ENCODE measurements at places on chromosomes 5 and 9.

- no peak for DNase-seq
These were observed 2.7 kb downstream of the GPX3 start for GRCh38 chr5:151023047-151023615.

DNA sequence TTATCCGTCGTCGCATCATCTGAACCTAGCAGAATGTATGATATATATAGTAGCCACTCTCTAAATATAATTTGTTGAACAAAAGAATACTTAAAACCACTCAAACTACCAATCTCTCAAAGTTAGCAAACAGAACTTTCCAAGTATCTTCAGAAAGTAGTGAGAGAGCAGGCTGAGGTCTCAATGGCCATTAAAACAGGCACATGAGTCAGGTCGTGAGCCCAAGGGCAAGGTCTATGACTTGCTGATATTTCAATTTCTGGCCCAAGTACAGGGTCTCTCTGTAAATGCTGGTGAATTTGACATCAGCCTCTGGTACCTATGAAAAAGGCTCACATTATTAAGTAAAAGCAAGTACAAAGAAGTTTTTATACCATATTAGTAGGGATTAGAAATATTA, 95.1 kb downstream of the GPR21 start:
- DNase-seq = no peak

DNA sequence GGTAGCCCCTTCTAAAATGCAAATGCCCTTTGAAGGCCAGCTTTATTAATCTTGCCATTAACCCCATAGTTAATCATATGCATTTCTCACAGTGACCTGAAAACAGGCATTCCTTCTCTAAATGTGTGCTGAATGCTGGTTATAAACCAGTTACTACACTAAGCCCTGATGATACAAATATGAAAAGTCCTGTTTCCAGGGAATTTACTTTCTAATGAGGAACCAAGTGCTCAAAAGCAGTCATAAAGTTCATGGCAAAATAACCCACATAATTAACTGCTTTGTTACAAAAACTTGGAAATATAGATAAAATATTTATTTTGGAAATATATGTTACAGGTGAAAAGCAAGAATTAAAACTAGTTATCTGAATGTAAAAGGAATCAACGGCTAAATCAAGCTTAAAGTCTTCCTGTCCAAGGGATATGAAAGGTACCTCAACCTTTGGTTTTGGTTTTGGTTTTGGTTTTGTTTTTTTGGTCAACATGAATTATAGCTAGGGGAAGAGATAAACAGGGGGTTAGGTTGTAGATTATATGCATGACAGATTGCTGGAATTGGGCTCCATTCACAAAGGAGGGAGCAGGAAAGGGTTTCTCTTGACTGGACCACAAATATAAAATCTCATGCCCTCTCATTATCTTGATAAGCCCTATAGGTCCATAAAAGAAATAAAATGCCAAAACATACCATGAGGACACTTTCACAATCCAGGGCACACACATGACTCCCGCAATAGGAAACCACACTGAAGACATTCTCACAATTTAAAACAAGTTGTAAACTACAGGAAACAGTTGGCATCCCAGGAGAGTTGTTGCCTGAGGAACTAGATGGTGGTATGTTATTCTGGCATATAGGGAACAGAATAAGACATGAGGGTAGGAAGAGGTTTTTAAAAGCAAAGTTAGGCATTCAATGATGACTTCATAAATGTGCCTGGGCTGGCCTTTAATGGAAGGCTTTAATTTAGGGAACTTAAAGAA, 46.7 kb upstream of the MACIR start:
- DNase-seq = no peak

DNA sequence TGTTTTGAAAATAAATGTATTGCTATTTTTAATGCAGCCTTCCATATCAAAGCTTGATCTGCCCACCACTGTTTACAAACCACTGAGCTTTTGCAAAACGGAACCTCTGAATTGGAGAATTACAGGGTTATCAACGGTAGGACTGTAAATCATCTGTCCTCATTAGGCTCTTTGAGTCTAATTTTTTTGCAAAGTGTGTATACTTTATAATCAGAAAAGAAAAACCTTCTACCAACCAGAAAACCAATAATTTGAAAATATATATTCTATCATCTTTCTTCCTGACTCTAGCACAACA, 6.8 kb upstream of the SLC2A8 start:
- no peak for DNase-seq

All from NCI-H446 (cell line).